ENCODE measurements at places on chromosomes 4 and X. TPM values are rescaled to one million over a fixed set of nuclear protein-coding genes. Genes with fewer than 3 reads are reported as not detected.

The MSX1 gene
- polyA plus RNA-seq: 1.2 TPM

The CXCL10 gene
- 5.9 TPM for polyA plus RNA-seq

The TMEM150C gene
- polyA plus RNA-seq: 24.0 TPM

The EMCN gene
- 189 TPM for polyA plus RNA-seq

The IL15 gene
- 1.5 TPM for polyA plus RNA-seq

The EVC2 gene
- 9.9 TPM for polyA plus RNA-seq

The MAEA gene
- polyA plus RNA-seq: 59.0 TPM

GRCh38 chr4:112055100-112055499 is 90.2 kb upstream of the FAM241A start:
- DNase-seq: no peak

DNA sequence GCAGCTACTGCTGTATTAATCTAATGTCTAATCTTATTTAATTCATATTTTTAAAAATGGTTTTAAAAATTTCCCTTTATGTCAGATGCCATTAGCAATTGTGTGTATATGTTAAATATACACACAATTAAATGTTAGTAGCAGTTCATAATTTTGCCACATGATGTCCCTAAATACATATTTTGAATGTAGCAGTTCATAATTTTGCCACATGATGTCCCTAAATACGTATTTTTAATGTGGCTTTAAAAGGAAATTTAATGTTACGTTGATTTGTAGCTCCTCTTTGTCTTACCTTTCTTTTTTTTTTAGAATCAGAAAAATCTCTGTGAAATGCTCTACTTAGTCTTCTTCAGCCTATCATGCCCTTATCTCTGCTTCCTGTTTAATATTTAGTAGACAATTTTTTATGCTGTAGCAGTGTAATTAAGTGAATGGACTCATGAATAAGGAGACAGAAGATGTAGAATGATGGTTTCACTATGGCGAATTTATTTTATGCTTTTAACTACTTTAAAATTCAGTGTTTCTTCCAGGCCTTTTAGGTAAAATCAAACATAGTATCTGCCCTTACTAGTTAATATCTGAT is 26.1 kb downstream of the RBM46 start:
- DNase-seq: no peak

GRCh38 chrX:19750028-19750782 is 137.2 kb downstream of the SH3KBP1 start:
- no peak for DNase-seq

DNA sequence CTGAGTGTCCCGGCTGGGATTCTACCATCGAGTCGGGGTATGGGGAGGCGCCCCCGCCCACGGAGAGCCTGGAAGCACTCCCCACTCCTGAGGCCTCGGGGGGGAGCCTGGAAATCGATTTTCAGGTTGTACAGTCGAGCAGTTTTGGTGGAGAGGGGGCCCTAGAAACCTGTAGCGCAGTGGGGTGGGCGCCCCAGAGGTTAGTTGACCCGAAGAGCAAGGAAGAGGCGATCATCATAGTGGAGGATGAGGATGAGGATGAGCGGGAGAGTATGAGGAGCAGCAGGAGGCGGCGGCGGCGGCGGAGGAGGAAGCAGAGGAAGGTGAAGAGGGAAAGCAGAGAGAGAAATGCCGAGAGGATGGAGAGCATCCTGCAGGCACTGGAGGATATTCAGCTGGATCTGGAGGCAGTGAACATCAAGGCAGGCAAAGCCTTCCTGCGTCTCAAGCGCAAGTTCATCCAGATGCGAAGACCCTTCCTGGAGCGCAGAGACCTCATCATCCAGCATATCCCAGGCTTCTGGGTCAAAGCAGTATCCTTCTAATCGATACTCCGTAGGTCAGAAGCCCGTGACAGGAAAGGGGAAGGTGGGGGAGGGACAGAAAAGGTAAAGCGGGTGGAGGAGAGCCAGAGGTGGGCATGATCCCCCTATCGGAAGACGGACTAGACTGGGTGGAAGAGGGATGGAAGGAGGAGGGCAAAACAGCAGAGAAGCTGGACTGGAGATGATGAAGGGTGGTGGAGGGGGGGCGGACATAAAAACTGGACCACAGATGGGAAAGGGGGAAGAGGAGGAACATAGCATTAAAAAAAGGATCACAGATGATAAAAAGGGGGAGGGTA is 828 bp downstream of the TSPYL2 start:
- DNase-seq: no peak

DNA sequence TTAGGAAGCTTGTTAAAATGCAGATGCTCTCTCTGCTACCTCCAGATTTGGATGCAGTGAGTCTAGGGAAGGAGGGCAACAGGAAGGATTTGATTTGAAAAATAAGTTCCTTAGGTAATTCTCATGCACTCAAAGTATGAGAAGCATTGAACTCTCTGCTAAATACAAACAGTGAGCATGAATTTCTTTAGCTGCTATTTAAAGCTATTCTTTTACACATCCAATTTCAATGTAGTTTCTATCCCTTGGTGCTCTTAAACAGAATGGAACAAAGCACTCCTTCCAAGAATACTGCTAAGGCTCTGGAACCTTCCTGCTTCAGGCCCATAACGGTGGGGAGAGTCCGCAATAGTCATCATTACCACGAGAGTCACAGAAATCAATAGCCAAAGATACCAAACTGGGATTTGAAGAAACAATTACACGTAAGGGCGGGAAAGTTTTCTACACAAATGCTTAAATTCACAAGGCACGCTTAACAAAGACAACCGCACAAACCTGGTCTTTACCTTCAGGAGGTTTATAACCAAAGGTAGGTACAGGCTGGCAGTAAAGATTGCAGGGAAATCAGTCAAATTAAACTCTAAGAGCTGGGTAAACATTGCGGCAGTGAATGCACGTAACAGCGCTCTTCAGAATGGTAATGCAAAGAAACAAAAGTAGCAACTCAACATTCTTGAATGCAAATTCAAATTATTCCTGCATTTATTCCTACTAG is 123.2 kb upstream of the NAP1L5 start:
- no peak for DNase-seq

- DNase-seq: no peak
Measured at GRCh38 chr4:15413010-15413622, 14.7 kb upstream of the C1QTNF7 start.

- no peak for DNase-seq
Measured at GRCh38 chr4:21749924-21750323, 198.6 kb downstream of the KCNIP4 start.

DNA sequence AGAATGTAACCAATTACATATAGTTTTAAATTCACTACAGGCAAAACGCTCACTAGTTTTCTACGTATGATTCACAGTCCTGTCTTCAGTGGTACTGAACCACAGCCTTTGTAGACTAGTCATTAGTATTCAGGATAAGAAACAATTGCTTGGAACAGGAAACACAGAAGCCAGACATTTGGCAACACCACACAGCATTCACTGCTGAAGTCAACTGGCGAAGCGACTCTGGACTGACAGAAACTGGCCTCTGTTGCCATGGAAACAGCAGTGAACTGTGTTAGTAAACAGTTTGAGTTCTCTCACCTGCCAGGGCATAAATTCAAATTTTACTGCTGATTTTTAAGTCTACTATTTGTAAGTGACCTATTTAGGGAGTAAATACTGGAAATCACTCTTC is 57.6 kb downstream of the MAPK10 start:
- DNase-seq: peak; percentile 75

DNA sequence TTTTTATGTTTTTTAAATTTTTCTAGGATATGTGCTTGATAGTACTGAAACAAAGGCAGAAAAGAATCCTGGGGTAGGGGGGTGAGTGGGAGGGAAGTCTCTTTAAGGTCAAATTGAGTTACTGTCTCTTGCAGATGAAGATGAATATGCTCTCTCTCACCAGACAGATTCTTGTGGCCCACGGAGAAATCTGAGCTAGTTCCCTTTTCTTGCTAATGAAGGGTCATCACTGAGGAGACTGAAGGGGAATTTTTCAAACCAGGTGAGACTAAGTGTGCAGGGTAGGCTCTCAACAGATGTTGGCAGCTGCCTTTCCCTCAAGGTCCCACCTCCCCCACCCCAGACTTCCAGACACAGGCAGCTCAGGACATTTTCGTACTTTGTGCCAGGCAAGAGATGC is 21.5 kb downstream of the FAM9C start:
- DNase-seq: no peak

DNA sequence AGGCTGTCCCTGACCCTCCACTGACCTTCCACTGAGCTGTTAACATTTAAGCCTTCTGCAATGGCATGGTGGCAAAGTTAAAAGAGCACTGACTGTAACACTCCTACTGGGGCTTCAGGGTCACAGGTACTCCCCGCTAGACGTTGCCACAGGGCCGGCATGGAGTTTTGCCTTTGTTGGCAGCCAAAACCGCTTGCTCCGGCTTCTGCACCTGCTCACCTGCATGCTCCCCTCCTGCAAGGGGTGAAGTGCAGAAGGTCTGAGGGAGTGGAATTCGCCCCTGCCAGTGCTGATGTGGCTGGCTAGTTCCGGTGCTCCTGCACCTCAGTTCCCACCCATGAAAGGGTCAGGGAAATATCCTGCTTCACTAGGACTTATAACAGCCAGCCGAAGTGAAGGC is 571.4 kb downstream of the RAPGEF2 start:
- no peak for DNase-seq

DNA sequence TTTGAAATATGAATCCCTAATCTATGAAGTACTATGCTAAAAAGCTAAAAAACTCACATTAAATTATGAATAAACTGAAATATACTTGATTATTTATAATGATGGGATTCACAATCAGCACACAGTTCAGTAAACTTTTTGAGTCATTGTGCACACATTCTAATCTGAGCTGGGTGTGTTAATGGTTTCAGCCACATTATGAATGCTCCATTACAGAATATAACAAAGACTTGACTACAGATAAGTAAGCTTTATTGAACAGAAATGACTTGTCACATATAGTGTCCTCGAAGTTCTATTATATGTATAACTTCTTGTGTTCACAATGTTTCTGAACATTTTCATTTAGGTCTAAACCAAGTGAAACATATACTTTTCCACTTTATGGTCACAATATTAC is 1649.9 kb upstream of the IGFBP7 start:
- no peak for DNase-seq

- no peak for DNase-seq
Measured at GRCh38 chrX:108261549-108262203, 170.1 kb downstream of the ATG4A start.

DNA sequence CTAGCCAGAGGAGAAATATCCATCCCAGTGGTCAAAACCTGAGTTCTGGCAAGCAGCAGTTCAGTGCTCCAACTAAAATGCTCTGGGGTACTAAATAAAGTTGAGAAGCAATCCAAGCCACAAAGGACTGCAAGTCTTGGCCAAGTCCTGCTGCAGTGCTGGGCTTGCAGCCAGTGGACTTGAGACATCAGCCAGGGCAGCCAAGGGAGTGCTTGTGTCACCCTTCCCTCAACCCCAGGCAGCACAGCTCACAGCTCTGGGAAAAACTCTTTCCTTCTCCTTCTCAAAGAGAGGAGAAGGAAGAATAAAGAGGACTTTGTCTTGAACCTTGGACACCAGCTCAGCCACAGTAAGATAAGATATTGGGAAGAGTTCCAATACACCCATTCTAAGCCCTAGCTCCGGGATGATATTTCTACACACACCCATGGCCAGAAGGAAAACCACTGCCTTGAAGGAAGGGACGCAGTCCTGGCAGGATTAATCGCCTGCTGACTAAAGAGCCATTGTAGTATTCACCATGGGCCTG is 99.8 kb downstream of the PTCHD1 start:
- peak; percentile 7 for DNase-seq

GRCh38 chr4:165009493-165010227 is 22.1 kb upstream of the TRIM60 start:
- no peak for DNase-seq

GRCh38 chr4:65668201-65669089 is 1.8 kb downstream of the EPHA5 start:
- no peak for DNase-seq

Measured in left renal pelvis (tissue), 4 donors.